ENCODE measurements at places on chromosomes 3 and 15.

GRCh38 chr3:178393146-178393545 lies 143.1 kb upstream of the KCNMB2 start:
- DNase-seq: no peak

DNA sequence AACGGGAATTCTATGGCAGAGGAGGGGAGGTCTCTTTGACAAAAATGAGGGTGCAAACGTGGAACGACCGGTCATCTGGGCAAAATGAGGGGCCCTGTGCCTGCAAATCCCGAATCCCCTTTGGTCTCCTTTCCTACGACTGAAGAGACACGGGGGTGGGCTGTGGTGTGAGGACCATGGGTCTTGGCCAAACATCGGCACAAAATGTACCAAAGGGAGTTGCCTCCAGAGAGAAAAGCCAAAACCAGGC lies 498 bp downstream of the ZNF280D start:
- DNase-seq: no peak

DNA sequence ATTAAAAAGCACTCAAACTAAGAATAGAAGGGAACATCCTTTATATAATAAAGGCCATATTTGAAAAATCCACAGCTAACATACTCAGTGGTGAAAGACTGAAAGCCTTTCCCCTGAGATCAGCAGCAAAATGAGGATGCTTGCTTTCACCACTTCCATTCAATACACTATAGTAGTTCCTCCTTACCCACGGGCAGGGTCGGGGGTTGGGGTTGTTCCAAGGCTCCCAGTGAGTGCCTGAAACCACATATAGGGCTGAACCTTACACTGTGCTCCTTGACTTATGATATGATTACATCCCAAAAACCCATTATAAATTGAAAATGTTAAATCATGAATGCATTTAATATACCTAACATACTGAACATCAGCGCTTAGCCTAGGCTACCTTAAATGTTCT lies 37.7 kb downstream of the ALDH1L1 start:
- DNase-seq: no peak

- DNase-seq: no peak
Measured at GRCh38 chr3:195286115-195286872, 15.3 kb upstream of the XXYLT1 start.

GRCh38 chr3:86990734-86991481 lies at the start of gene VGLL3:
Gene VGLL3, minus strand, starts transcription at chr3:86991149. Its CDS starts 406 bp downstream, at chr3:86990743.
- no peak for DNase-seq

DNA sequence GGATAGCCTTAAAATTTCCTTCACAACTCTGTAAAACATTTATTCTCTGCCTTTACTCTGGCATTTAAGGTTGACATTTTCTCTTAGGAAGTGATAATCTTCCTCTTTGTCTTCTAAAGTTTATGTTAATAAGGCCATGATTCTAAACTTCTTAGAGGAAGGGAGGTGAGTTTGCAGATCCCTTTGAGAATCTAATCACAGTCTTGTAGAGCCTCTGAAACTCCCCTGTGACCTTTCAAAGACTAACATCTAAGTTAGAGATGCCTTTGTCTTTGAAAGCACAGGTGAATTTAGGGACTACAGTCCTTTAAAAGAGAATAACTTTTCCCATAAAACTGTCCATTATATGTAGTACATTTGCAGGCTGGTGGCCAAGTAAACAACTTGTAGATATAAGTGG lies 115.1 kb downstream of the PLCL2 start:
- DNase-seq: no peak

GRCh38 chr3:37628711-37629301 lies 232.9 kb upstream of the CTDSPL start:
- DNase-seq: no peak

DNA sequence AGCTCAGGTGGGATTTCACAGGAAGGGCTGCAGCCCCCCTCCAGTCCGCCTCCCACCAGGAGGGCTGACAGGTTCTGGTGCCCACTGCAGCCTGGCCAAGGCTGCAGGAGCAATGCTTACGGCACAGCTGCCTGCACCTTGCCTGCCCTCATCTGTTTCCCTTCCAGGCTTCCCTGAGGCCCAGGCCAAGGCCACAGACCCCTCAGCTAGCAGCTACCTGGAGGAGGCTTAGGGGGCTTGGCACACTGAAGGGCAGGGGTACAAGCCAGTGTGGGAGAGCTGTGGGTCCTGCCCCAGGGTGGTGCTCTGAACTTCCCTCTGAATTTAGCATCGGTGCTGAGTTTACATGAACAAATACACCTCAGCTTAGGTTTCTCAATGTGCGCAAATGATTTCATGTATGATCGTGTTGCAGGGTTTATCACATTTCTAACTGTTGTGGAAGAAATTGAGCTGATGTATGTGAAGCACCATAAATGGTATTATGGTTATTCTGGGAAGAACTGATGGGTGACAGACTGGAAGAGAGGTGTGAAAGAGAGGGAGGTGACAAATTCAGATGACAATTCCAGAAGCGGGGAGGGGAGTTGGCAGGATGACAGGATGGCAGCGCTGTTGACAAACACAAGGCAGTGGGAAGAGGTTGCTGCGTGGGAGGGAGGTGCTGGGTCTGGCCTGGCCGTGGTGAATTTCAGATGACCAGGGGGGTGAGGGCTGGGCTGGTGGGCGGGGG lies 6.1 kb downstream of the RHCG start:
- DNase-seq: no peak

DNA sequence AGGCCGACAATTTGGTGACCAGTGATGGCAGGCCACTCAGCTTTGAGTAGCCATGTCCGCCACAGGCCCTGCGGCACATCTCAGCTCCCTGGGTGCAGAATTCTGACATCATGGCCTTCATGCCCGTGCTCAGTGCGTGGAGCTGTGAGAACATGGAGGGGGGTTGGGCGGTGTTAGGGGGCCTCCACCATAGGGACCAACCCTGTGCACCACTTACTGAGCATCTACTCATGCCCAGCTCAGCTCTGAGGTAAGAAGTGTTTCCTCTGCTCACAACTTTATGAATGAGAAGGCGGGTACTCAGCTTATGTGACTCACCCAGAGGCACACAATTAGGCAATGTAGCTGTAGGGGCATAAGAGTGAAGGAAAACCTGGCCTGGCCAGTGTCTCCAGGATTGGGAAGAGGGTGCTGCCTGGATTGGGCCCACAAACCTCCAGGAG lies 10.5 kb downstream of the ACOX2 start:
- no peak for DNase-seq

- no peak for DNase-seq
Measured at GRCh38 chr3:51343918-51344687, 41.0 kb upstream of the MANF start.

- no peak for DNase-seq
Measured at GRCh38 chr3:49701388-49702077, 12.2 kb downstream of the RNF123 start.

DNA sequence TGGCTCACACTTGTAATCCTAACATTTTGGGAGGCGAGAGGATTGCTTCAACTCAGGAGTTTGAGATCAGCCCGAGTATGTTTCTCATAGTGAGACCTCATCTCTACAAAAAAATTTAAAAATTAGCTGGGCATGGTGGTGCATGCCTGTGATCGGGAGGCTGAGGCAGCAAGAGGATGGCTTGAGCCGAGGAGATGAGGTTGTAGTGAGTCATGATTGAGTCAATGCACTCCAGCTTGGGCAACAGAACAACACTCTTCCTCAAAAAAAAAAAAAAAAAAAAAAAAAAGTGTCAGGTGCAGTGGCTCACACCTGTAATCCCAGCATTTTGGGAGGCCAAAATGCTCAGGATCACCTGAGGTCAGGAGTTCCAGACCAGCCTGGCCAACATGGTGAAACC lies 2.4 kb downstream of the RPL39L start:
- no peak for DNase-seq

DNA sequence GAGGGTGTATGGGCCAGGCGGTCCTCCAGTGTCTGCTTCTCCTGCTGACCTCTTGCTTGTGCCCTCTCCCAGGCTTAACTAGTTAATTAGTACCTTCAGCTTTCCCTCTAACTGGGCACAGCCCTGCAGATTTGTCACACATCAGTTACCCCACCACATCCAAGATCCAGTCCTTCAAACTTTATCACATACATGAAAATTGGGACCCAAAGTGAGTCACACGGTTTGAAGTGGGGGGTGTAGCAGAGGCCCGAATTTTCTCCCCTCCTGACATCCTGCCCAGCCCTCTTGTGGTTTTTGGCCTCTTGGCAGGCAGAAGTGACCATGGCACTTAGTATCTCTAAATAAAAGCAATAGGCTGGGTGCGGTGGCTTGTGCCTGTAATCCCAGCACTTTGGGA lies 3.9 kb downstream of the MAPKAPK3 start:
- no peak for DNase-seq

GRCh38 chr3:130828948-130829947 lies 64.6 kb upstream of the ATP2C1 start:
- no peak for DNase-seq

DNA sequence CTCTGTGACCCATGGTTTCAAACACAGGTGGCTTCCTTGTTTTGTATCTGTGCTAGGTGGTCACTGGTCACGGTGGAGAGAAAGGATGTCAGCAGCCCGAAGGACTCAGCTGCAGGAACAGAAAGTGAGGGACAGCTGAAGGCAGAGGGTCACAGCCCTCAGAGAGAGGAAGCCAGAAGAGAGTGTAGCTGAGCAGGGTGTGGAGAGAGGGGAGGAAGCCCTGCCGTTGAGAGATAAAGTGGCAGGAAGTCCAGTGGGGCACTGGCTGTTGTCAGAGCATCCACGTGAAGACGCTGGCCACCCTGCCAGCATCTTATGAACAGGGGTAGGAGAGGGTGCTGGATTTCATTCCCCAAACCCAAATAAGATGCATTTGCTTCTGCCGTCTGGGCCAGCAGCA lies 36.9 kb downstream of the LIMD1 start:
- DNase-seq: no peak

DNA sequence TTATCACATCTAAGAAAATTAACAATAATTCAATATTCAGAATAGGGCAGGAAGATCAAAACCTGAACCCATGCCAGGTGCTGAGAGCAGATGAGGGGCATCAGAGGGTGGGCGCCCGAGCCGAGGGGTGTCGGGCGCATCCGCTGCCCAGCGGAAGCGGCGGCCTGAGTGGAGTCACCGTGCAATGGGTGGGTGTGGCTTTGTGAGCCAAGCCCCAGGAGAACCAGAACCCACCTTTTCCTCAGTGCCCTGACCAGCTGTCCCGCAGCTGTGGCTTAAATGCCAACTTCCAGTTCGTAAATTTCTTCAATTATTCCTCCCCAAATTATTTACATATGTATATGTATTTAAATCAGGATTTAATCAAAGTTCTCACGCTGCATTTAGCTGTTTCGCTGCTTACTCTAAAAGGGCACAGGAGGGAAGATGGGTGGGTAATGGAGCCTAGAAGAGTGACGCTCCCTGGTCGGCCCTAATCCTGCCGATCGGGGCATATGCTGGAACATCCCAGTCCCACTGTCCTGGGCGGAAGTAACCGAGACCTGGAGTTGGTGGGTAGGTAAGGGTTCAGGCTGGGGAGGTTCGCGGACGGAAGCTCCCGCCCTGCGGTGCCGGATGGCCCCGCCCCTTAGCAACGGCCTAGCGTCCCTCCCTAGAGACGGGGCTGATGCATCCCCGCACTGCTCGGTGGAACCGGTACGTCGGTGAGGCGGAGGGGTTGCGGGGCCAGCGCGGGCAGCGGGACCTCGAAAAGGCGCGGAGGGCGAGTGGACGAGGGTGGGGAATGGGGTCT lies 1.3 kb downstream of the DNAH1 start:
- no peak for DNase-seq
